ENCODE measurements at places on chromosomes 12 and 14.

- no peak for DNase-seq
Measured at GRCh38 chr14:94314890-94315289, 8.2 kb downstream of the SERPINA6 start.

GRCh38 chr12:8453021-8453513 is 2.7 kb upstream of the CLEC6A start:
- no peak for DNase-seq

DNA sequence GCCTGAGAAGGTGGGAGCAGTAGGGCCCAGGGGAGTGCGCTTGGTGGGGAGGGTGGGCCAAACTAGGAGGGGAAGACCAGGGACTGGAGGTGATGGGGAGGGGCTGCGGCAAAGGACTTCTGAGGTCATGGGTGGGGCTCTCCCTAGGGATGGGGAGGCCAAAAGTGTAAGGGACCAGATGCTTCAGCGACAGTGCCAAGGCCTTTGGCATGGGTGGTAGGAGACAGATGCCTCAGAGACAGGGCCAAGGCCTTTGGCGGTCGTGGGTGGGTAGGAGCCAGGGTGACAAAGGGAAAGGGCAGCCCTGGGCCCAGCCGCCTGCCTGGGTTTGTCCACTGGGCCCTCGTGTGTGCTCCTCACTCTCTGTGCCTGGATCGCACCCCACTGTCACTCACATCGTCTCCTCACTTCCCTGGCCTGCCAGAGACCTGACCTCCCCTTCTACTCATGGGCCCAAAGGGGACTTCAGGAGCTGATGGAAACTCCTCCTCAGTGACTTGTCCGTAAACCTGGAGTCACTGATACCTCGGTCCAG is 13.2 kb upstream of the RABGGTA start:
- no peak for DNase-seq

DNA sequence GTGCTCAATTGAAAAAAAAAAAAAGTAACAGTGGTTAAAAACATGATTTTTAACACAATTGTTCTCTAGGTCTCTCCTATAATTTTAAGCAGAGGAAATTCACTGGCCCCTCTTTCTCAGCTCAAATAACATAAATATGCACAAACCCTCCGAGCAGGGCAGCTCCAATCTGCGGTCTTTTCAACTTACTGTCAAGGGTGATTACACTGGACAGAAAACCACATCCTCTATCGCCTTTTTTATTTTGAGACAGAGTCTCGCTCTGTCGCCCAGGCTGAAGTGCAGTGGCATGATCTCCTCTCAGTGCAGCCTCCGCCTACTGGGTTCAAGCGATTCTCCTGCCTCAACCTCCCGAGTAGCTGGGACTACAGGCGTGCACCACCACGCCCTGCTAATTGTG is 16.5 kb upstream of the GABARAPL1 start:
- DNase-seq: no peak

DNA sequence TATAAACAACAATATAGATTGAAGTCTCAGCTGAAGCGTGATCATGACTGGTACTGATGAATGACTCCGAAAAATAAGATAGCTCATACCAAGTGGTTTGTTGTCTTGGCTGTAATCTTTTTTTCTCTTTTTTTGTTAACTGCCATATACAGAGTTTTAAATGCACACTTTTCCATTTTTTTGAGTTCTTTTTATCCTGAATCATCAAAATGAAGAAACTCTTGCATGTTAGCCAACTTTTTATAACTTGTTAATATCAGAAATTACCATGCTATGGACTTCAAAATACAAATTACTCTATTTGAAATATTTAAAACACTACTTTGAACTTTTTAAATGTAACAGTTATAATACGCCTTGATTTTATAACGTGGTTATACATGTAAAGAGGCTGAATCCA is 10.1 kb upstream of the KCNMB4 start:
- DNase-seq: no peak

DNA sequence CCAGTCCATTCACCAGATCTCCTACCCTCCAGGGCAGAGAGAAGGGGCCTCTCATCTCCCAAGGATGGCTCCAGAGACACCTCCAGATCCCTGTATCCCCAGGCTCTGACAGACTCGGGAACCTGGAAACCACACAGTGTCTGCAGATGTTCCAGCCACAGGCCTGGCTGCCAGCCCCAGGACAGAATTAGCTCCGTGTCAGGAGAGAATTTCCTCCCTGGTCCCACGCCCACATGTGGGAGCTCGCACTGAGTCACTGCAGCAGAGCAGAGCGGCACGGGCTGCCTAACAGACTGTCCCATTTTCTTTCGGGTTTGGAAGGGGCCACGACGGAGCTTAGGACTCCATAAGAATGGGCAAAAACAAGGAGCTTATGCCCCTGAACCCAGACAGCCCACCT is 33.6 kb downstream of the CMKLR1 start:
- DNase-seq: peak; percentile 87
